ENCODE measurements at places on chromosomes 7 and 10. TPM values are rescaled to one million over a fixed set of nuclear protein-coding genes. Genes with fewer than 3 reads are reported as not detected.

- DNase-seq = no peak
Measured at GRCh38 chr10:110083884-110084283, 76.1 kb downstream of the ADD3 start.

DNA sequence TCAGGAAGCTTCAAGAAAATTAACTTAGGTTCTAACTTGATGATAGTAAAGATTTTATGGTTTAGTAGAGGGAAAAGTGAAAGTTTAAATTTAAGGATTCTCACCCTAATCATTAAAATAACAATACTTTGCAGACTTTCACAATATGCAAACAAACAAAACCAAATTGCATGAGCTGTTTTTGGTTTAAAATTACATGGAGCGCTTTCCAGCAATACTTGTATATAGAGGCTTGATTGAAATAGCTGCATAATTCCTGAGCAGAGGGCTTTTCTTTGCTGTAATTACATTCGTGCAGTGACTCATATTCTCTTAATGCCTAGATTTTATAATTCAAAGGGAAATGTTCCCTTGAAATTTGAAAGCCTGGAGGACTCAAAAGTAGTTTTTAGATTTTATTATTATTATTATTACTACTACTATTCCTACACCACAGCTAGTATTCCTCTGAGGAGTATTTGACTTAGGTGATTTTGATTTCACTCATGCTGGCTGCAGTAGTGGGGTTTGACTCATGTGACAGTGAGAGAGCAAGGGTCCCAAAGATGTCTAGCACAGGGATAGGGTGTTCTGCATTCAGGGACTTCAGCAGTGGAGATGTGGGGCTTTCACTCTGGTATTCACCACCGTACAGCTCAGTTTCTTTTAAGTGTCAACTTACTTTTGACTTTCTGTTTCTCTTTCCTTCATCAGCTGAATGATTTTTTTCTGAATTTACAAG, 138.1 kb downstream of the ADAM22 start:
- no peak for DNase-seq

DNA sequence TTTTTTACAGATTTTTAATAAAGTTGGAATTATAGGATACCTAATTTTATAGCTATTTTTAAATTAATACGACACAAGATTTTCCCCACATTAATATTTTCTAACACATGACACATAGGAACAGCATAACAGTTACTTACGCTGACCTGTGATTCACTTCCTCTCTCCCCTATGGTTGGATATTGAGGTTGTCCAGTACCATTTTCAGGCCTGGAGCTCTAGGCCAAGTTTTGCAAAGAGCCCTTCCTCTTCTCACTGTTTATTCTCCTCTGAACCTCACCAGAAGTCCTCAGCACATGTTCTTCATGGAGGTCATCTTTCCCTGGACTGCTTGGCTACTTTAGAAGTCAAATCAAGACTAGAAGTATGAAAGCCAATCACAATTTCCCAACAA, 28.2 kb downstream of the LYZL1 start:
- no peak for DNase-seq

DNA sequence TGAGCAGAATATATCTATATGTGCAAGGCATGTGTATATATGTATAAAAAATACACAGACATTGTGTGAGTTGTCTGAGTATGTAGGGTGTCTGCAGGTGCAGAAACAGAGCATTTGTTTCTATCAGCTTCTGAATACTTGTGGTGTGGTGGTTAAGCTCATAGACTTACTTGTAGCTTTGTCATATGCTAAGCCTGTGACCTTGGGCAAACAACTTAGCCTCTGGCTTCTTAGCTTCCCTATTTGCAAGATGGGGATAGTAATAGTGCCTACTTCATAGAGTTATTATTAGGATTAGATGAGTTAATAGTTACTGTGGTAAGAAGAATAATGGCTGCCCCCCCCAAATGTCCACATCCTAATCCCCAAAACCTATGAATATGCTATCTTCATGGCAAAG, 28.2 kb upstream of the PAX2 start:
- no peak for DNase-seq

DNA sequence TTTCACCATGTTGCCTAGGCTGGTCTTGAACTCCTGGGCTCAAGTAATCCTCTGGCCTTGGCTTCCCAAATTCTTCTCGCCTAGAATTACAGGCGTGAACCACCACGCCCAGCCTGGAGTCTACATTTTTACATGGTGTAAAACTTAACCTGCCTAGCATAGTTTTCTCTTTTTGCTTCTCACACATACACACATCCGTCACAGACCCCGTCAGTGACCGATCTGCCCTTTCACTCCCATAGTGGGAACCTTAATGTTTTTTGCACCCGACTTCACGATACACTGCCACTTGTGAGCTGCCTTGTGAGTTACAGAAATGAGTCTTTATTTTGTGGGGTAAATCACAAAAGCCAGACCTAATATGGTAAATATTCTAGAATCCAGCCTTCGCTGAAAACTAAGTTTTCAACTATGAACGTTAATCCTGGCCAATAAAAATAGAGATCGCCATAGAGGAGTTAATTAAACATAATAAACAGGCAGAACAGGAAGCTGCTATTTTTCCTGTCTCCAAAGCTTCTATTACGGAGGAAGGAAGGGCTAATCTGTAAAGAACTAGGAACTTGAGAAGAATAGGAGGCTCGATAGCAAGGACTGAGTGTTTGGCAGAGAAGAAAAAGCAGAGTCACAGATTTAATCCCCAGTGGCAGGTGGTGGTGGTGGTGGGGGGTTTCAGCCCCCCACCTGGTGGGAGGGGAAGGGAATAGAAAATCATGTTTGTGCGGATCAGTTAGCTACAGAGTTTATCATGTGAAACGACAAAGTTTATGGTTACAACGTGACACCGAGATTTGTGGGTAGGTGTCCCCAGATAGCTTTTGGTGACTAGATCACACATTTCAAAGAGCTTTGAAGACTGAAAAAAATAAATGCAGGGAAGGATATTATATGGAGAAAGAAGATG, 14.7 kb upstream of the FAM171A1 start:
- no peak for DNase-seq

The CFAP70 gene
- total RNA-seq = 0.95 TPM
